D341Med (cell line): ENCODE measurements at places on chromosomes 5 and 9.

DNA sequence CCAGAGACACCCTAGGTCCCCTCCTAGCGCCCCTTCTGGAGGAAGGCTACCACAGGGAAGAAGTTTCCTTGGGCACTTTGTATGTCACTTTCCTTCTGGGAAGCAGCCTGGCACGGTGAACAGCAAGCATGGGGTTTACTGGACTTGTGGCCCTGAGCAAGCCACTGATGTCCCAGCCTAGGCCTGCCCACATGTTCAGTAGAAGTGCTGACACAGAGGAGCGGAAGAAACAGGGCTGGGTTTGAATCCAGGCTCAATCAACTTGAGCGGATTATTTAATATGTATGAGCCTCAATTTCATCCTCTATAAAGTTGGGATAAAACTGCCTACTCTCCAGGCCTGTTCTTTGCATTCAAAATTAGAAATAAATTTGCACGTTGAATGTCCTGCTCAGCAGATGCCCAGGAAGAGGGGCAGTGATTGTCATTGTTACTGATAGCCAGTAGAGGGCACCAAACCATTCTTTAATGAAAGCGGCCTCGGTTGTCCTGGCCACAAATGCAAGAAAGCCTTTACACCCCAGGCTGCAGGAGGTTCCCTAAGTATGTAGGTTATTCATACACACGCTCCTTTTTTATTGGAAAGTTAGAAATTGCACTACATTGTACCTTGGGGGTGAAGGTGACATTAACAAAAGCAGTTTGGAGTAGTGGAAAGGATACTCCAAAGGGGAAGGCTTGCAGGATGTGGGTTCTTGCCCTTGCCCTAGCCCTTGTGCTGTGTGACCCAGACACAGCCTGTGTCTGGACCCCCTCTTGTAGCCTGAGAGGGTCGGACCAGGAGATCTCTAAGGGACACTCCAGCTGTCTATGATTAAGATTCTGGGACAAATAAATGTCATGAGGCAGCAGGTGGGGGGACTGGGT lies 13.4 kb upstream of the XPA start:
- peak; percentile 81 for DNase-seq

DNA sequence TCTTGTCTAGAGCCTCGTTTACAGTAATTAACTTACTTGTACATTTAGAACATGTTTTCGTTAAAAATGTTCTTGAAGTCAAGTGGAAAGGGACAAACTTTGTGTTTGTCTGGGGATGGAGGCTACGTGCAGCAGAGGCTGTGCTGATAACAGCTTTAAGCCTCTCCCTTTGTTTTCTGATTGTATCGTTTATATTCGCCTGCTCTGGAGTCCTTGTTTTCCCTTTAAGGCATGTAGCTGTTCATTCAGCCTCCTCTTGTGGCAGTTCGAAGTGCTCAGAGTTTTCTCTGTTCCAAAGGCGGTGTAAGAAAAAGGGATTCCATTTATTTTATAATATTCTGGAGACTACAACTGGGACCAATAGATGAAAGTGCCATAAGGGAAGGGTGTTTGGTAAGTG lies 1.9 kb downstream of the SLC36A1 start:
- no peak for DNase-seq

DNA sequence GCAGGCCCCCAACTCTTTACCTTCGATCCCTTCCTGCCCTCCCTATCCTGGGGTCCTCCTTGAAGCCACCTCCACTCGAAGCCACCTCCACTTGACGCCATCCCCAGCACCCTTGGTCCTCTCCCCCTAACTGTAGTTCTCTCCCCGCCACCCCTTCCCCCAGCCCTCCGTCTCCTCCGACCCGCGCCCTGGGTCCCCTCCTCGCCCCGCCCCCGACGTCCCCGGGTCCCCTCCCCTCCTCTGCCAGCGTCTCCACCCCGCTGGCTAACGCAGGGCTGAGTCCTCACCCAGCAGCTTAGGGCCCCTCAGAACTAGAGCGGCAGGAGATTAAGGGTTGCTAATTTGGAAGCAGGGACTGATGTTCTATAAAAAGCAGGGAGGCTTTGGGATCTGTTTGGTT lies 30.6 kb upstream of the ANKRD33B start:
- DNase-seq: peak; percentile 91

GRCh38 chr9:90547896-90548295 lies 94.7 kb downstream of the DIRAS2 start:
- DNase-seq: no peak

- no peak for DNase-seq
These were observed 373.8 kb downstream of the NDUFS4 start for GRCh38 chr5:53934151-53934820.

GRCh38 chr9:98381311-98382103 lies 126.1 kb upstream of the TBC1D2 start:
- no peak for DNase-seq

DNA sequence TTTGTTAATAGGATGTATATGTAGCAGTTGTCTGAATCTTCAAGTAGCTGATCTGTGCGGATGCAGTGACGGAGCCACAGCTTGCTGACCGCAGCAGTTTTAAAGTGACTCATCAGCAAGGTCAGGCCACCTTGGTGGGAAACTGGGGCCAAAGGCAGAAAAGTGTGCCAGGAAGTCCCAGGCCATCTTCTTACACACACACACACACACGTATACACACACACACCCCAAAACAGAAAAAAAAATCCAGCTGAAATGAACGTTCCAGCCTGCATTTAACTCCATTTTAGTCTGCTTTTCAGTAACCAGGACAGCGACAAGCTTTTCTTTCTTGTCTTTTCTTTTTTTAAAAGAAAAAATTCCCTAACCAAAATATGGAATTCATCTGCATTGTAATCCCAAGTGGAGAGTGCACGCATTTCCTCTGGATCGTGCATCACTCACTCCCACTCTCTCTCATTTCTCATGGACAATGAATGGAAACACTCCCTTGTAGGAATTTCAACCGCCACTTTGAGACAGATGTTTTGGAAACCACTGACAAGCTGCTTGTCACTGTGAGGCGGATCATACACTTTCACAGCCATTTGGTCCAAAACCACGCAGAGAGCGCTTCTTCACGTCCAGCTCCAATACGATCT lies 103.9 kb downstream of the LHFPL2 start:
- no peak for DNase-seq

- no peak for DNase-seq
These were observed 3.5 kb upstream of the SPINK5 start for GRCh38 chr5:148060309-148060708.

DNA sequence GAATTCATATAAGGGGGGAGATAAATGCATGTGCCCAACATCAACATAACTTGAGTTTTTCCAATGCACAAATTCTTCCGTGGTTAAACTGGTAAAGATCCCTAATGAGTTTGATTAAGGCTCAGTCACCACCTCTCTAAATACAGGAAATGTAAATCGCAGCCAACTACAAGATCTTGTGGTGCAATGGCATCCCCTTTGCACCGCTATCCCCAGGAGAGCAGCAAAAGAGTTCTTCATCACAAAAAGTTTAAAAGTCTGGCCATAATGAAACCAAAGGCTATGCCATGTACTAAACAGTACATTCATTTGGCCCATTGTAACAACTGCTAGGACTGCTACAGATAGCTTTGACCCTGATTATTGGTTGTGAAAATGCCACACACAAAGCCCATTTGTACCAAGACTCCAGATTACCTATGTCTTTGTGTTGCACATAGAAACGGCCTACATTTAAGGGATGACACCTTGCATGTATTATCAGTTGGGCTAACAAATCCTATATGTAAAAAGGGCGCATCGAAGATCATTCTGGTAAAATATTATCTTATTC lies 44.5 kb downstream of the ZNF608 start:
- no peak for DNase-seq

- DNase-seq: no peak
These were observed 50.5 kb upstream of the BARHL1 start for GRCh38 chr9:132531710-132532570.

DNA sequence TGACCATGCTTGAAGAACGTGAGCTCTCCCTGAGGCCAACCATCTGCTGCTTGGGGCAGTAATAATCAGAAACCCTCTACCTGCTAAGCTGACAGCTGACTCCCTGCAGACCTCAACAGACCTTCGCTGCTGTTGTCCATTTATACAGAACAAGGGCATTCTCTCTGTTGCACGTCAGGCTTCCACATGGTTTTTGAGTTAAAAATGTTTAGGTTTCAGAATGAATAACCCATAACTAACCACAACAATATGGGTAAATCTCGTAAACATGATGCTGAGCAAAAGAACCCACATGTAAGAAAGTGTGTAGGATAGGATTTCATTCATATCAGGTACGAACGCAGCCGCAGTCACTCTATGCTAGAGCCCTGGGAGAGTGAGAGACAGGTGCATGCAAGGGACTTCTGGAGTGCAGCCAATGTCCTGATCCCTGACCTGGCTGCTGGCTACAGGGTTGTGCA lies 348.5 kb downstream of the MED10 start:
- DNase-seq: no peak

DNA sequence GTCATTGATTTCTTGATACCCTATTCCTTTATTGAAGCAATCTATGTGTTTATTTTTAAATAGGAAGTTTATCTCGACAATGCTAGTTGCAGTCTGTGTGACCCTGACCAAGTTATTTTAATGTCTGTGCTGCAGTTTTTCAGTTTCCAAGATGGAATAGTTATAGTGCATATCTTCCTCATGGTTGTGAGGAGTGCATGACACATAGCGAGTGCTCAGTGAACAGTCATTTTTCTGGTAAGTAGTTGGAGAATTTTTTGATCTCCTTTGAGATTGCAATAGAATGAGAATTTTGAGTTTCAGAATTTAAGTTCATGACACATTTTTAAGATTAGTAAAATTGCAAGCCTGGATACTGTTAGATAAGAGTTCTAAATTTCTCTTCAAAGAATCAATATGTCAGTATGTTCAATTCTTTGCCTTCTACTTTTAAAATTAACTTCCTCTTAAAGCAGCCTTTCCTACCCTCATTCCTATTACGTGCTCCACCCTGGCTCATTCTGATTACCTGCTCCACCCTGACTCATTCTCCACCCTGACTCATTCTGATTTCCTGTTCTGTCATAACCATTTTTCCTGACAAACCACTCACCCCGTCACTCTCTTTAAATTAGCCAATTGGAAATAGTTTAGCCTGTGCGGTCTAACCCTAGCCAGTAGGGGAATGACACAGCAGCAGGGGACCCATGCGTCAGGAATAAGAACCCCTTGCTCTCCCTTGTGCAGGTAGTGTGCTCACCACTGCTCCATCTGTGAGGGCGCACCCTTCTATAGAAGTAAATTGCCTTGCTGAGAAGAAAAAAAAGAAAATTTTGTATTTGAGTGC lies 30.7 kb downstream of the SPIN1 start:
- no peak for DNase-seq

DNA sequence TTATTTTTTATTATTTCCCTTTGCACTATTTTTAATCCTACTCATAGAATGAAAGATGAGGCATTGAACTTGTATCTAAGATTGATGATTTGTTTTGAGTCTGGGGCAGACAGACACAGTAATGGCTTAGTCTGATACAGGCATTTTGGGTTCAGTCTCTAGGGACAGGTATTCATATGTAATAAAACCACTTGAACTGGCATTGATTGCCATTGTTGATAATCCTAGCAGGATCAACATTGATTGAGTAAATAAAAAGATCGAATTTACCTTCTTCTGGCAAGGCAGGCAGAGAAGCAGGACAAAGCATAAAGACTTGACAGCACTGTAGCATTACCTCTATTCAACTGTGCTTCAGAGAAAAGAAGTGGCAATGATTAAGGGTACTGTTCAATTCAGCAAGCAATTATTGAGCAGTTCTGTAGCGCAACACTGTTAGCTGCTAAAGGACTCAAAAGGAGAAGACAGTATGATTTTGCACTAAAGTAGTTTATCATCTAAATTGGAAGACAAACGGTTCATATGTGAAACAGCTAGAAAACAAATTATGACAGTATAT lies 144.4 kb downstream of the COMMD10 start:
- no peak for DNase-seq

DNA sequence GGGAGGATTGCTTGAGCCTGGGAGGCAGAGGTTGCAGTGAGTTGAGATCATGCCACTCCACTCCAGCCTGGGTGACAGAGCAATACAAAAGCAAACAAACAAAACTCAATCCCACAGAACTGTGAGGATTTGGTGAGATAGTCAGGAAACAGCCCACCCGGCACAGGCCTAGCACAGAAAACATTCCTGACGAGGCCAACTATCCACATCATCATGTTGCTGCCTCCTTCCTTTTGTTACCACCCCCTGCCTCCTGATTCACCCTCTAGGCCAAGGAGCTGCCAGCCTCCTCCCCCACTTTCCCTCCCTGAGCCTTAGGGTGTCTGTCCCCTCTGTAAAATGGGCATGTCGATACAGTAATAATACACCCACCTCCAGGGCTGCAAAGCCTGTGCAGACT lies 39.0 kb downstream of the STK10 start:
- DNase-seq: no peak

DNA sequence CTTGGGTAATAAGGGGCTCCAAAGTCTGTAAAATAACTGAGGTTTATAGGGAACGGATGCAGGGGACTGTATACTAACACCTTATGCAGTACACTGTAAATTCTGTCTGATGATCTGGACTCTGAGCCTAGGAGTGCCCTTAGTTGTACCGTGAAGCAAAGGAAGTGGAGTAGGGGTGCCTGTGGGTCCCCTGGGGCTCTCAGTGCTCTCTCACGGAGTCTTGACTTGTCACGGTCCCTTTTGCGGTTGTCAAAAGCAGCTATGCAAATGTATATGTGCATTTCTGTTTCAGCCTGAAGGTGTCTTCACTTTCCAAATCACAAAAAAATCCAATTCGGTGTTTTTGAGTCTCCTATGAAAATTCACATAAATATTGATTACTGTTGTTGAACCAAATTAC lies 17.8 kb downstream of the DMRT1 start:
- DNase-seq: no peak

GRCh38 chr5:77095189-77095588 lies 8.1 kb upstream of the ZBED3 start:
- DNase-seq: no peak

GRCh38 chr5:168282120-168282519 lies 9.3 kb upstream of the WWC1 start:
- no peak for DNase-seq

DNA sequence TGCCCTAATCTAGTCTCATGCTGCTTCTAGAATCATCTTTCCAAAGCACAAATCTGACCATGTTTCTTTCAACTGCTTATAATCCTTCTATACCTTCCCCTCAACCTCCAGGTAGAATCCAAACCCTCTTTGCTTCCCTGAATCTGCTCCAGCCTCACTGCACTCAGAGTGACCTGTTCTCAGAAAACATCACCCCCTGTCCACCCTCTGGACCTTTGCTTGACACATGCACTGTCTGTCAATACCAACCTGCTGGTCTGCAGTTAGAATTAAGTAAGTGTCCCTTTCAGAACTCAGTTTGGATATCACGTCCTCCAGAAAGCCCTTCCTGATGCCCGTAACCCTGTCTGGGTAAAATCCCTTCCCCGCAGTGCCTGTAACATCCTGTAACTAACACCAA lies 63.1 kb downstream of the SH3TC2 start:
- DNase-seq: no peak

- DNase-seq: no peak
These were observed 93.6 kb downstream of the CDK5RAP2 start for GRCh38 chr9:120486347-120486746.

- no peak for DNase-seq
These were observed 58.4 kb upstream of the PITX1 start for GRCh38 chr5:135092476-135092875.

- DNase-seq: no peak
These were observed 89.7 kb downstream of the DAP start for GRCh38 chr5:10671041-10672008.
